ENCODE measurements at places on chromosomes 1 and 21. TPM values are rescaled to one million over a fixed set of nuclear protein-coding genes. Genes with fewer than 3 reads are reported as not detected.

Gene FAM163A
- not detected for total RNA-seq

DNA sequence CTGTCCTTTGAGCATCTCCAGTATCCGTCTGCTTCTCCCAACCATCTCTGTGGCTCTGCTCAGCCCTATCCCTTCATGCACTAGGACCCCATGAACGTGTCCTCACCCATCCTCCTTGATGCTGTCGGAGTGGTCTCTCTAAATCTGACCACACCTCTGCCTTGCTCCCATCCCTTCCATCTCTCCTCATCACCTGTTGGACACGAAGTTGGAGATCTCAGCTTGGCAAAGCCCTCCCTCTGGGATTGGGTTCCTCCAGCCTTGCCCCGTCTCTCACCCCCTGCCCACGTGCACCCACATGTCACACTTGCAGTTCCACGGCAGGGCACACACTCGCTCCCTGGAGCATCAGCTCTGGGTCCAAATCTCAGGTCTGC lies 135.7 kb downstream of the ACTL8 start:
- H3K4me1 ChIP-seq: no peaks in the 10 kb centered on the region
- H3K27ac ChIP-seq: no peak overlapping the region
- H3K4me3 ChIP-seq: no peak overlapping the region

- H3K4me1 ChIP-seq: no peaks in the 10 kb centered on the region
- H3K4me3 ChIP-seq: no peak overlapping the region
- DNase-seq: no peak
These were observed 14.7 kb downstream of the CASQ2 start for GRCh38 chr1:115753830-115754229.

Gene ATP1B1
- 60.5 TPM for total RNA-seq

Gene AGO1
- total RNA-seq: 31.0 TPM

DNA sequence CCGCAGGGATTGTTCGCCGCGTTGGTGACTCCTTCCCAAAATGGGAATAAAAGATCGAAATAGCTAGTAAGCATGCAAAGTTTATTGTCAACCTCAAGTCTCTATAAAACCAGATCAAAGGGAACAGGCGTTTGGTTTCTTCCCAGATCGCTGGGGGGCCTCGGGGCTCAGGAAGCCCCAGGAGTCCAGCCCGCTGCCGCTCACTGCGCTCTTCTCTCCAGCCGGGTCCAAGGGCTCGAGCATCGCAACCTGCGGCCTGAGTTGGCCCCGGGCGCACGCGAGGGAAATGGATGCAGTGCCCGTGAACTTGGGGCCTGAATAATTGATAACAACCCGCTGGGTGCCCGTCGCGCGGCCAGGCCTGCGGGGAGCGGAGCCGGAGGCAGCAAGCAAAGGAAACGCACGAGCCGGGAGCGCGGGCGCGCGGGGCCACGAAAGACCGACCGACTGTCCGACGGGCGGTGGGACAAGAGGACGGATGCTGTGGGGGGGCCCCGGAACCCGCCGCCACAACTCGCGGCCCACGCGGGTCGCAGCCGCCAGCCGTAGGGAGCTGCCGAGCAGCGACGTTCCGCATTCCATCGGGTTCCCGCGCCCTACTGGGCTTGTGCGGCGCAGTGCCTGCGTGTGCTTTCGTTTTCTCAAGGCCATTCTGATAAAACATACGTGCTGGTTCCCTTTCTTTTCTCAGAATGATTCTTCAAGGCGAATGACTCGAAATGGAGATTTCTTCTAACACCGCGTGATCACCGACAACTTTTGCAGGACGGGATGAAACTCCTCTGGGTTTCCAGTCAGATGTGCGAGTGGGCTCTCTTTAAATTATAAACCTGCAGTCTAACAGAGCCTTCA lies 14.0 kb upstream of the ALX3 start:
- peak; percentile 19 for DNase-seq
- peak overlapping the region; percentile 21 for H3K4me3 ChIP-seq
- H3K27me3 ChIP-seq: peaks cover 53% of the 10 kb centered on the region
- H3K27ac ChIP-seq: no peak overlapping the region
- peaks cover 6% of the 10 kb centered on the region for H3K4me1 ChIP-seq

- no peak overlapping the region for H3K4me3 ChIP-seq
- no peaks in the 10 kb centered on the region for H3K27me3 ChIP-seq
- peaks cover 30% of the 10 kb centered on the region for H3K4me1 ChIP-seq
- no peaks in the 10 kb centered on the region for H3K36me3 ChIP-seq
These were observed 36.0 kb upstream of the ADGRL4 start for GRCh38 chr1:79042539-79042938.

DNA sequence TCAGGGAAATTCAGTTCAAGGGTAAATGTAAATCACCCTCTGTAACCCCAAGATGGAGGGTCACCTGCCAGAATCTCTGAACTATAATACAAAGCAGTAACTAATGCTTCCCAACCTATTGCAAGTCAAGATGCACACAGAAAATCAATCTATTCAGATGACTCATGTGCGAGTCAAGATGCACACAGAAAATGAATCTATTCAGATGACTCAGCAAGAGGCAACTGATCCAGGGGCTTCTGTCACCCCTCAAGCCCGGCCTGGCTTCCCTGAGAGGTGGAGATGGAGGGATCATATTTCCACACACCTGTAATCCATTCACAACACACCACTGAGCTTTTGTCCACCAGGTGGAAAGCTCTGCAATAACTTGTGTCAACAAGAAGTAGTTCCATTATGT lies 17.4 kb upstream of the HIVEP3 start:
- H3K27me3 ChIP-seq: no peaks in the 10 kb centered on the region
- DNase-seq: peak; percentile 15
- no peak overlapping the region for H3K4me3 ChIP-seq
- no peak overlapping the region for H3K27ac ChIP-seq
